ENCODE measurements at places on chromosomes 11 and 22. TPM values are rescaled to one million over a fixed set of nuclear protein-coding genes. Genes with fewer than 3 reads are reported as not detected.

MTFP1 gene
- total RNA-seq, result 38.2 TPM

C11orf71 gene
- total RNA-seq, result 8.2 TPM

KLHL35 gene
- total RNA-seq, result 1.0 TPM

HSD17B12 gene
- total RNA-seq, result 21.9 TPM

OR52N5 gene
- not detected for total RNA-seq

TMA7B gene
- not detected for total RNA-seq

OR10G4 gene
- not detected for total RNA-seq

SMIM35 gene
- not detected for total RNA-seq

GRCh38 chr11:106493751-106494150 is 416.3 kb downstream of the AASDHPPT start:
- H3K27me3 ChIP-seq, result no peaks in the 10 kb centered on the region
- no peaks in the 10 kb centered on the region for H3K36me3 ChIP-seq
- no peak overlapping the region for H3K27ac ChIP-seq
- no peaks in the 10 kb centered on the region for H3K4me1 ChIP-seq
- no peak overlapping the region for H3K4me3 ChIP-seq

- no peak overlapping the region for H3K27ac ChIP-seq
- no peak for DNase-seq
- no peak overlapping the region for H3K4me3 ChIP-seq
- no peaks in the 10 kb centered on the region for H3K27me3 ChIP-seq
- no peaks in the 10 kb centered on the region for H3K36me3 ChIP-seq
- H3K4me1 ChIP-seq, result no peaks in the 10 kb centered on the region
Measured at GRCh38 chr11:34148504-34149165, 43.2 kb downstream of the NAT10 start.

- no peaks in the 10 kb centered on the region for H3K36me3 ChIP-seq
- no peaks in the 10 kb centered on the region for H3K27me3 ChIP-seq
- no peak for DNase-seq
- no peak overlapping the region for H3K4me3 ChIP-seq
- H3K4me1 ChIP-seq, result peaks cover 34% of the 10 kb centered on the region
Measured at GRCh38 chr11:10288881-10289764, 4.9 kb downstream of the SBF2 start.

GRCh38 chr11:65274735-65275682 is 13.2 kb downstream of the POLA2 start:
- H3K4me3 ChIP-seq, result no peak overlapping the region
- no peaks in the 10 kb centered on the region for H3K4me1 ChIP-seq
- no peaks in the 10 kb centered on the region for H3K27me3 ChIP-seq
- no peaks in the 10 kb centered on the region for H3K36me3 ChIP-seq

- no peak for DNase-seq
- H3K4me1 ChIP-seq, result no peaks in the 10 kb centered on the region
- H3K4me3 ChIP-seq, result no peak overlapping the region
- no peaks in the 10 kb centered on the region for H3K36me3 ChIP-seq
Measured at GRCh38 chr11:45237711-45238315, 48.3 kb downstream of the SYT13 start.

DNA sequence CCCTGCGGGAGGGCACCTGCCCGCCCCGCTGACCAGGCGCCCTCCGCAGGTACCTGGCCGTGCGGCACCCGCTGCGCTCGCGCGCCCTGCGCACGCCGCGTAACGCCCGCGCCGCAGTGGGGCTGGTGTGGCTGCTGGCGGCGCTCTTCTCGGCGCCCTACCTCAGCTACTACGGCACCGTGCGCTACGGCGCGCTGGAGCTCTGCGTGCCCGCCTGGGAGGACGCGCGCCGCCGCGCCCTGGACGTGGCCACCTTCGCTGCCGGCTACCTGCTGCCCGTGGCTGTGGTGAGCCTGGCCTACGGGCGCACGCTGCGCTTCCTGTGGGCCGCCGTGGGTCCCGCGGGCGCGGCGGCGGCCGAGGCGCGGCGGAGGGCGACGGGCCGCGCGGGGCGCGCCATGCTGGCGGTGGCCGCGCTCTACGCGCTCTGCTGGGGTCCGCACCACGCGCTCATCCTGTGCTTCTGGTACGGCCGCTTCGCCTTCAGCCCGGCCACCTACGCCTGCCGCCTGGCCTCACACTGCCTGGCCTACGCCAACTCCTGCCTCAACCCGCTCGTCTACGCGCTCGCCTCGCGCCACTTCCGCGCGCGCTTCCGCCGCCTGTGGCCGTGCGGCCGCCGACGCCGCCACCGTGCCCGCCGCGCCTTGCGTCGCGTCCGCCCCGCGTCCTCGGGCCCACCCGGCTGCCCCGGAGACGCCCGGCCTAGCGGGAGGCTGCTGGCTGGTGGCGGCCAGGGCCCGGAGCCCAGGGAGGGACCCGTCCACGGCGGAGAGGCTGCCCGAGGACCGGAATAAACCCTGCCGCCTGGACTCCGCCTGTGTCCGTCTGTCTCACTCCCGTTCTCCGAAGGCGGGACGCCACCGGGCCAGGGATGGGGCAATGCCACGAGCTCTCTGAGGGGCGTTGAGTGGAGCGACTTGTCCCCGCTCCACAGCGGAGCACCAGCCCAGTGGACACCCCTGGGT is 1.8 kb downstream of the GALR3 start:
- H3K27ac ChIP-seq, result no peak overlapping the region
- H3K27me3 ChIP-seq, result no peaks in the 10 kb centered on the region
- H3K36me3 ChIP-seq, result no peaks in the 10 kb centered on the region
- peaks cover 7% of the 10 kb centered on the region for H3K4me1 ChIP-seq
- H3K4me3 ChIP-seq, result peak overlapping the region; percentile 7

GRCh38 chr11:67492069-67492727 is 9.4 kb downstream of the AIP start:
- H3K27me3 ChIP-seq, result no peaks in the 10 kb centered on the region
- no peaks in the 10 kb centered on the region for H3K36me3 ChIP-seq
- no peak overlapping the region for H3K27ac ChIP-seq
- no peaks in the 10 kb centered on the region for H3K4me1 ChIP-seq

DNA sequence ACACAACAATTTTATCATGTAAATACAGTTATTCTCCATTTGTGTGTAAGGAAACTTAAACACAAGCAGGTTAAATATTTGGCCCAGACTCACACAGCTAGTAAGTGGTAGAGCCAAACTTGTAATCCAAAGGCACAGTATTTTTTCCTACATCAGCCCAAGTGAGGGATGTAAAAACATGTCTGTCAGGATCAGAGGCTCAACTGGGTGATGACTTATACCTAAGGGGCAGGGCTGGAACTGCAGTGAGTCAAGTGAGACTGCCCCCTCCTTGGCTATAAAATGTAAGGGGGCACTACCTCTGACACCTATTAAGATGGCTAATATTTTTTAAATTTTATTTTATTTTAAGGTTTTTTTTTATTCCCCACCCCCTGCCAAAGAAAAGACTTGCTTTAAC is 82.6 kb downstream of the APIP start:
- H3K4me3 ChIP-seq, result no peak overlapping the region
- H3K27ac ChIP-seq, result no peak overlapping the region
- H3K4me1 ChIP-seq, result no peaks in the 10 kb centered on the region
- DNase-seq, result no peak
- H3K27me3 ChIP-seq, result no peaks in the 10 kb centered on the region
- no peaks in the 10 kb centered on the region for H3K36me3 ChIP-seq

- H3K27ac ChIP-seq, result peak overlapping the region; percentile 89
- no peaks in the 10 kb centered on the region for H3K27me3 ChIP-seq
- DNase-seq, result no peak
- no peaks in the 10 kb centered on the region for H3K36me3 ChIP-seq
Measured at GRCh38 chr11:12695221-12695794, 21.1 kb downstream of the TEAD1 start.

DNA sequence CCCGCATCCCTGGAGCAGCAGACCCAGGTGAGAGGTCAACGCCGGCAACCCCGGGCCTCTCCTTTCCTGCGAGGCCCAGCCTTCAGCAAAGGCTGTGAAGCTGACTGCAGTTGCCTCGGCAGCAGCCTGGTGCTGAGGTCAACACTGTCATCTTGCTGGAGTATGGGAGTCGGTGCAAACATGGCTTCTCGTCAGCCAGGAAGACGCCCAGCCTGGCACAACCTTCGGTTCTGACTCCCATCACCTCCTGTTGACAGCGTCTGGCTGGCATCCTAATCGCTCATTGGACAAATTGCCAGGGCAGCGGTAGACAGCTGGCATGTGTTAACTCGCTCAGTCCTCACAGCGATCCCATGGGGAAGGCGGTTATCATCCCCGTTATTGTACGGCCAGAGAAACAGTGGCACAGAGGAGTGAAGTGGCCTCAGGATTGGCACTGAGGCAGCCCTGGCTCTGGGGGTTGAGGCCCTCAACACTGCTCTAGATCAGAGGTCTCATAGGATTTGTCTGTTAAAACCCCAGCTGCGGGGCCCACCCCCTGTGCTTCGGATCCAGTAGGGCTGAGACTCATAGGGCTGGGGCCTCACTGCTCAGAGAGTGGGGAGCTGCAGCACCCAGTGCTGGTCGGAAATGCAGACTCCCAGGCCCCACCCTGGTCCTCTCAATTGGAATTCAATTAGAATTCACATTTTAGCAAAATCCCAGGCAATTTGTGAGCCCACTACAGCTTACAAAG is 39.3 kb upstream of the TP53I11 start:
- H3K27me3 ChIP-seq, result no peaks in the 10 kb centered on the region
- H3K36me3 ChIP-seq, result no peaks in the 10 kb centered on the region
- DNase-seq, result peak; percentile 15
- peaks cover 24% of the 10 kb centered on the region for H3K4me1 ChIP-seq
- no peak overlapping the region for H3K4me3 ChIP-seq

- H3K4me3 ChIP-seq, result no peak overlapping the region
- no peaks in the 10 kb centered on the region for H3K27me3 ChIP-seq
- no peaks in the 10 kb centered on the region for H3K36me3 ChIP-seq
- no peak for DNase-seq
- H3K27ac ChIP-seq, result no peak overlapping the region
Measured at GRCh38 chr22:17079572-17079971, 5.2 kb upstream of the IL17RA start.

- no peak overlapping the region for H3K4me3 ChIP-seq
- H3K4me1 ChIP-seq, result peaks cover 9% of the 10 kb centered on the region
- no peaks in the 10 kb centered on the region for H3K36me3 ChIP-seq
- DNase-seq, result peak; percentile 58
- H3K27ac ChIP-seq, result peak overlapping the region; percentile 69
Measured at GRCh38 chr22:50308597-50308935, 1.1 kb upstream of the PLXNB2 start.

GRCh38 chr11:62402226-62402959 is 16.4 kb upstream of the SCGB1A1 start:
- no peak overlapping the region for H3K4me3 ChIP-seq
- no peaks in the 10 kb centered on the region for H3K27me3 ChIP-seq

GRCh38 chr11:93005239-93005638 is 35.8 kb downstream of the MTNR1B start:
- H3K4me3 ChIP-seq, result no peak overlapping the region
- no peaks in the 10 kb centered on the region for H3K27me3 ChIP-seq
- H3K36me3 ChIP-seq, result no peaks in the 10 kb centered on the region
- no peak for DNase-seq
- no peak overlapping the region for H3K27ac ChIP-seq

GRCh38 chr22:28819253-28820096 is 19.1 kb upstream of the XBP1 start:
- DNase-seq, result no peak
- no peak overlapping the region for H3K4me3 ChIP-seq
- H3K4me1 ChIP-seq, result peaks cover 13% of the 10 kb centered on the region
- H3K27me3 ChIP-seq, result no peaks in the 10 kb centered on the region

- no peaks in the 10 kb centered on the region for H3K4me1 ChIP-seq
- DNase-seq, result no peak
- H3K27me3 ChIP-seq, result no peaks in the 10 kb centered on the region
- H3K4me3 ChIP-seq, result no peak overlapping the region
Measured at GRCh38 chr11:75270896-75271418, 30.4 kb downstream of the TPBGL start.

DNA sequence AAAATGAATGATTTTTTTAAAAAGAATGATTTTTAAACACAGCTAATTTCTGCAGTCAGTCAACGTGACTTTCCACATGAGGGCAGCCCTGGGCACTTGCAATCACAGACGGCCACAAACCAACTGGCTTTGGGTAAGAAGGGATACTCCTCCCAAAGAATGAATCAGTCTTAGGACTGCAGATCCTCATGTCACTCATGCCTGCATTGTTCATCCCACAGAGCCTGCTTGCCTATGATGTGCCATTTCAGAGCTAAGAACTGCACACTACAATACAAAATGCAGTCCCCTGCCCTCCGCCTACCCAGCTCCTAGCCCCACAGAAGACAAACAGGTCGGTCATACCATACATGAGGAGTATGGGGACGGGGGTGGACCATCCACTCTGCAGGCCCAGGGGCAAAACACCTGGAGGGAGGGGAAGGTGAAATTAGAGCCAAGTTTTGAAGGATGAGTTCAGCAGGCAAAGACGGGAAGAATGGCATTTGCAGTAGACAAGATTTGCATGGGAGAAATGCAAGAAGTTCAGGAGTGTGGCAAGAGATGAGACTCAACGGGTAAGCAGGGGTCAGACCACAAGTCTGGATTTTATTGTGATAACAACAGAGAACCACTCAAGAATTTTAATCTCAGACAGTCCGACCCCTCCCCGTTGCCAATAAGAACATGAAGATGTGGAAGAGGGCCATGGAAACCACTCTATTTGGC is 24.7 kb downstream of the PACSIN2 start:
- H3K4me3 ChIP-seq, result no peak overlapping the region
- no peaks in the 10 kb centered on the region for H3K27me3 ChIP-seq
- H3K36me3 ChIP-seq, result no peaks in the 10 kb centered on the region
- H3K27ac ChIP-seq, result no peak overlapping the region
- peak; percentile 48 for DNase-seq

- DNase-seq, result no peak
- H3K36me3 ChIP-seq, result no peaks in the 10 kb centered on the region
- no peaks in the 10 kb centered on the region for H3K4me1 ChIP-seq
- H3K27ac ChIP-seq, result no peak overlapping the region
- no peaks in the 10 kb centered on the region for H3K27me3 ChIP-seq
- no peak overlapping the region for H3K4me3 ChIP-seq
Measured at GRCh38 chr22:24235315-24235714, 9.6 kb downstream of the GGT5 start.

DNA sequence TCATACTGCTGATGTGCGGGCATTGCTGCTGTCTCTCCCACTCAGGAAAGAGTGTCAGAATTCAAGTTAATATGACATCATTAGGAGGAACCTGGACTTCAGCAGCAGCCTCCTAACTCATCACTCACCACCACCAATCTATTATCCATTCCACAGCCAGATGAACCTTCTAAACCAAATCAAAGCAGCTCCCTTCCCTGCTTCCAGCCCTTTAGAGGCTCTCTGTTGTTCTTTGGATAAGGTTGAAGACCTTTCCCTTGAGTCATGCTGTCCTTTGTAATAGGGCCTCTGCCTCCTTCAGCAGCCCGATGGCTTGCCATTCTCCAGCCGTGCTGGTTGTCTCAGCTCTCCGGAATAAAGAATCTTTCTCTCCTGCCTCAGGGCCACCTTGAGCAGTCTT is 301.3 kb downstream of the DDX10 start:
- H3K27me3 ChIP-seq, result no peaks in the 10 kb centered on the region
- DNase-seq, result no peak
- peaks cover 10% of the 10 kb centered on the region for H3K4me1 ChIP-seq
- H3K36me3 ChIP-seq, result no peaks in the 10 kb centered on the region
- no peak overlapping the region for H3K4me3 ChIP-seq

- H3K4me3 ChIP-seq, result no peak overlapping the region
- H3K36me3 ChIP-seq, result no peaks in the 10 kb centered on the region
- H3K27me3 ChIP-seq, result peaks cover 24% of the 10 kb centered on the region
- H3K4me1 ChIP-seq, result peaks cover 5% of the 10 kb centered on the region
- no peak overlapping the region for H3K27ac ChIP-seq
Measured at GRCh38 chr11:77046060-77046501, 11.9 kb downstream of the B3GNT6 start.

GRCh38 chr11:86249307-86250098 is 5.0 kb downstream of the EED start:
- H3K36me3 ChIP-seq, result no peaks in the 10 kb centered on the region
- no peak overlapping the region for H3K27ac ChIP-seq
- H3K4me3 ChIP-seq, result no peak overlapping the region
- peaks cover 15% of the 10 kb centered on the region for H3K4me1 ChIP-seq
